NCI-H146 (cell line): ENCODE measurements at places on chromosomes 5 and 9.

DNA sequence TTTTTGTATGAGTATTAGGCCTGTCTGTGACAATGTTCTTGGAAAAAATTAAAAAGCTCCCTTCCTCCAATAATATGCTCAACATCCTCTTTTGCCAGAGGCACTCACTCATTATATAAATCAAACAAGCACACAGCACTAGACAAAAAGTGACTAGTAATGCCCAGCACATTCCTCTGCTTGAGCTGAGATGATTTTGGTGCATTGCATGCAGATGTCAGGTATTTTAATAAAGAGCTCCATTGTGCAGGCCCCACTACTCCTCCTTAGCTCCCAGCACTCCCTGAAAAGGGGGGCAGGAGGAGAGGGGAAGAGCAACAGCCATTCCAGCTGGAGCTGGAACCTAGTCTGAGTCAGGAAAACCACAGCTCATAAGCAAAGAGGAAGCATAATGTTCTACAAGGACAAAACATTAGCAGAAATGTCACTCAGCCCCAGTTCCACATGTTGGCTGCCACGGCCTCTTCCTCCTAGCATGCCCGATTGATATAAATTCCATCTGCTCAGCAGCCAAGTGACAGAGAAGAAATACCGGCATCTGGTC, 348.5 kb downstream of the BNC2 start:
- no peak for DNase-seq

GRCh38 chr5:107337281-107337680, 333.5 kb downstream of the EFNA5 start:
- DNase-seq = no peak

DNA sequence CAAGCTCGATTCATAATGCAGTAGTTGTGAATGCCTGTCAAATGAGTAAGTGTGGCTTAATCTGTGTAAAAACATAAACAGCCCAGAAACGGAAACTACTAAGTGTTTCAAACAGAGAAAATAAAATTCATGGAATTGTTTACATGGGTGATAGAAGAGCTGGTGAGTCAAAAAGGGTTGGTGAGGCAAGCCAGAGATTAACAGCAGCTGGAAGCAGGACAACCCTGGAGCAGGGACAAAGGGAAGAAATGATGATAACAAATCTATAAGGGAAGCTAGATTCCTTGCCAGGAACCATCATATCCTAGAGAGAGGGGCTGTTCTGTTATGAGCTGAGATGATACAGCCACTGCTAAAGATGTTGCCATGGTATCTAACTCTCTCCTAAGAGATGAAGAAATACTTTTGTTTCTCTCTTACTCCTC, 18.0 kb upstream of the PRR16 start:
- no peak for DNase-seq

DNA sequence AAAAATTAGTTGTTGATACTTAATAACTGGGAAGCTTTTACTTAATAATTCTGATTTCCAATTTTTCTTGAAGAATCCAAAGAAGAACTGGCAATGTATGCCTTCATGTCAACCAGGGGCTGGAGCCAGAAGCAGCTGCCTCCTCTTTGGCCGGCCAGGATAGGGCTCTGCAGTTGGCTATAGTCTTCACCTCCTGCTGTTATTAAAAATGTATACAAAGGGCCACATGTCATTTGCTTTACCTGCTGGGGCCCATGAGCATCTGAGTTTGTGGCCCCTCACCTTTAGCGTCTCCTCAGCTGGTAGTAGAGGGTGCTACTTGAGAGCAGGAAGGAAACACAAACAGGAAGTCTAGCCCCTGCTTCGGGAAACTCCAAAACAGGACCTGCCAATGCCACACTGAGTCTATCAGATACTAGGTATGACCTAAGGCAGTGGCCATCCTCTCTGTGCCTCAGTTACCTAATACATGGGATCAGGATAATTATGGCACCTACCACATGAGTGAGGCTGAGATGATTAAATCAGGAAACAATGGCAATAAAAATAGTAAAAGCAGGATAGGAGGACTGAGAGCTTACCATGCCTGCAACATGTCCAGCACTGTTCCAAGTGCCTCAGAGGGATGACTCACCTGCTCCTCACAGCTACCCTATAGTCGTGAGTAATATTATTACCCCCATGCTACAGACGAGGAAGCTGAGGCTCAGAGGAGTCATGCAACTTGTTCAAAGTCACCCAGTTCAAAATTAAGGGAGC, 21.3 kb downstream of the CCDC69 start:
- no peak for DNase-seq

DNA sequence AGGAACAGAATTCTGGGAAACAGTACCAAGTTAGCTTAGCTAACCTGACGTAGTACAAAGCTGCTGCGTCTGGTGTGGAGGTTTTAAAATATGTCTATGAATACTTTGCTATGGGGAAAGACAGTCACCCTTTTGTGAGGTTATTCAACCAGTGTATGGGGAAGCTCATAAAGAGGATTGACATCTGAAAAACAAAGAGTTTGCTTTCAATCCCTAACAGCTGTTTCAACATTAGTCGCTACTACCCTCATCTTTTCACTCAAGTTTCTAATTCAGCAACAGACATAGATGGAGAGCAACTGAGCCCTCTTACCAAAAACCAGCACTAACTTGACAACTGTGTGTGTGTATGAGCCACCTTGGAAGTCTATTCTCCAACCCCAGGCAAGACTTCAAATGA, 7.8 kb upstream of the MSANTD3 start:
- peak; percentile 17 for DNase-seq

- DNase-seq = no peak
Observed at GRCh38 chr9:95280745-95281144, 36.8 kb downstream of the FANCC start.

- DNase-seq = no peak
Observed at GRCh38 chr5:29701600-29701999, 1491.9 kb upstream of the CDH6 start.

GRCh38 chr5:173997331-173997730, 8.4 kb downstream of the C5orf47 start:
- no peak for DNase-seq

GRCh38 chr9:1880038-1880565, 135.0 kb upstream of the SMARCA2 start:
- DNase-seq = no peak

GRCh38 chr5:131265311-131265803, 1.5 kb downstream of the CDC42SE2 start:
- no peak for DNase-seq

DNA sequence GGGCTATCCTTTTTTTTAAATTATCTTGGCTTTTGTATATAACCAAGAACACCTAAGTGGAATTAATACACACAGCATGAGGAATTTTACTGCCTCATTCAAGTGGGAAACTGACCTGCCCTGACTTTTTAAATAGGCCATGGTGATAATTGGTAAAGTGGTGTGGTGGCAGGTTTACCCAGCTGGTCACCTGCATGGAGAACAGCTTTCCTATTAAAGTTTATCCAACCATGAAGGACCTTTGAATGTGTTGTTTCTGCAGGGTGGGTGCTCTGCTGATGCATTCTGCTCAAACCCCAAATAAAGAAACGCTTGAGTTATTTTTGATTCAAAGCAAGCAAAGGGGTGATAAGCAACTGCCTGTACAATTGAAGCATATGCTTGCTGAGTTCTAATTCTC, 261.0 kb upstream of the GRIN3A start:
- DNase-seq = peak; percentile 94

- DNase-seq = peak; percentile 79
Observed at GRCh38 chr5:52878656-52879055, 90.9 kb downstream of the ITGA1 start.

GRCh38 chr5:54516051-54516655, 1.4 kb upstream of the SNX18 start:
- DNase-seq = peak; percentile 21

DNA sequence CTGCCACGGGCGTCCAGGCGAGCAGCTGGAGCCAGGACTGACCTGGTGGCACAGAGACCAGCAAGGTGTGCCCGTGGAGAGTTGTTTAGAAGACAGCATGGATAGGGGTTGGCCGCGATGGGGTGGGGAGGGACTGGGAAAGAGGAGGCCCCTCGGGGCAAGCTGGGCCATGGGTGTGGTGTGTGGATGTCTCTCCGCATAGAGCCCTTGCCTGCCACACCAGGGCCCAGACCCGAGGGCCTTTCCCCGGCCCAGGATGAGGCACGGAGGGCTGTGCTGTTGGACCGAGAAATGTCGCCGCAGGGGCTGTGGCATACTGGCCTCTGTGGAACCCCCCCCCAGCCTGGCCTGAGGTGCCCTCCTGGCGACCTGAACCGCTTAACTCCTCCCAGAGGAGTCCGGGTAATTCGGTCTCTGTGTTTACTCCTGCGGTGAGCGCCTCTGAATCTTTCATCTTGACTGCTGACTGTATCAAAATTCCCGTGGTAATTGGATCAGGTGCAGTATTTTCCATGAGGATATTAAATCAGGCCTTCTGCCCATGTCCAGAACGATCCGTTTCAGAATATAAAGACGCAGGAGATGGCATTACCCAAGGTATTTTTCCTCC, 22.5 kb upstream of the LAMC3 start:
- peak; percentile 9 for DNase-seq

DNA sequence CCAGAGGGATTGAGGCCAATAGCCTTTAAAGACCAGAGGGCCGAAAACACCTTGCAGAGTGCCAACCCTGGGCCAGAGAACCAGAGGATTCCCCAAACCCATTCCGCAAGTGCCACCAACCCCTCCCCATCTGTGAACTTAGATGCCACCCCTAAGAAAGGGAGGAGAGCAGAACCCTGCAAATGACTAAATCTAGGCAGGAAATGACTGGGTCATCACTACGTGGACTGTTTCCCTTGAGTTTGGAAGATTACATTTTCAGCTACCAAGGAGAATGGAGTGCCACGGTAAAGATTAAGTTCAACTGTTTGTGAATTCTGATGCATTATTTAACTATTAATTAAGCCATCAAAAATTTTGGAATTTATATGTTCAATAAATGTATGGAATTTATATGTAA, 142.8 kb downstream of the ENC1 start:
- no peak for DNase-seq

- no peak for DNase-seq
Observed at GRCh38 chr9:134683714-134684374, 42.2 kb downstream of the COL5A1 start.

DNA sequence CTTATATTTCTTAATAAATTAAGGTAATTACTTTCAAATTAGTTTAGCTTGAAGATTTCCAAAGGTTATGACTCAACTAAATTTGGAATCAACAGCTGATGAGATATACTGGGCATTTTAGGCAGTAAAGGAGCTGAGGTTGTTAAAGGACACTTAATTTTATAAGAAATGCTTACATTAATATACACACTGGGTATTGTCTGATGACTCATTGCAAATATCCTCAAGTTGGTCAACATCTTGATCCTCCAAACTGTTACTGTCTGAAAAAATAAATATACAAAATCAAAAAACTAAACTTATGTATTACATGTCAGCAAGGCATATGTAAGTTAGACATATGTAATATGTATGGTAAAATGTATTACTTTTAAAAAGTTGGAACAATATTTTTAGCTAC, 3.4 kb downstream of the GFM2 start:
- no peak for DNase-seq

DNA sequence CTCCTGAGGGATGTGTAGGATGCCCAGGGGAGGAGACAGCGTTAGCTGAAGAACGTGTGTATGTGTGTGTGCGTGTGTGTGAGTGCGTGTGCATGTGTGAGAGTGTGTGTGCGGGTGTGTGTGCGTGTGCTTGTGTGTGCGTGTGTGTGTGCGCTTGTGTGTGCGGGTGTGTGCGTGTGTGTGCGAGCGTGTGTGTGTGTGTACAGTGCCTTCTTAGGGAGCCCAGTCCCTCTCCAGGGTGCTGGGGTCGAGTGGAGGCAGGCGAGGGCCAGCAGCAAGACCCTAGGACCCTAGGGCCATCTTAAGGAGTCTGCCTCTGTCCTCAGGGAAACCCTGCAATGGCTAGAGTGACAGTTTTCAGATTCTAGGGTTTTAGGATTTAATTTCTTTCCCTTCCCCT, 26.0 kb upstream of the STXBP1 start:
- no peak for DNase-seq

- DNase-seq = peak; percentile 21
Observed at GRCh38 chr9:93576258-93577077, at the start of gene PHF2. TSS of gene PHF2 (plus strand) at chr9:93576584. CDS start at chr9:93576774, 190 bp downstream.

DNA sequence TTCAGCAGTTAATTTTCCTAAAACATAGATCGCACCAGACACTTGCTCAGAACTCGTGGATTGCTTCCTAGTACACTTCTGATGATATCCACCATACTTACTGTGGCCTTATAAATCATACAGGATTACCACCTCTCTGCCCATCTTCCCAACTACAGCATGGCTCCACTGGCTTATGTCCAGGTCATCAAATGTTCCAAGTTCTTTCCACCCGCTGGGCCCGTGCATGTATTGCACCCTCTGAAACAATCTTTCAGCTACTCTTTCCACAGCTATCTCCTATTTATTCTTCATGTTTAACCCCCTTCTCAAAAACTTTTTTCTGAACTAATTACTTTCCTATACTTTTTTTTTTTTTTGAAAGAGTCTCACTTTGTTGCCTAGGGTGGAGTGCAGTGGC, 18.5 kb downstream of the FBXW2 start:
- no peak for DNase-seq

GRCh38 chr9:13823026-13823425, 490.9 kb downstream of the NFIB start:
- no peak for DNase-seq

DNA sequence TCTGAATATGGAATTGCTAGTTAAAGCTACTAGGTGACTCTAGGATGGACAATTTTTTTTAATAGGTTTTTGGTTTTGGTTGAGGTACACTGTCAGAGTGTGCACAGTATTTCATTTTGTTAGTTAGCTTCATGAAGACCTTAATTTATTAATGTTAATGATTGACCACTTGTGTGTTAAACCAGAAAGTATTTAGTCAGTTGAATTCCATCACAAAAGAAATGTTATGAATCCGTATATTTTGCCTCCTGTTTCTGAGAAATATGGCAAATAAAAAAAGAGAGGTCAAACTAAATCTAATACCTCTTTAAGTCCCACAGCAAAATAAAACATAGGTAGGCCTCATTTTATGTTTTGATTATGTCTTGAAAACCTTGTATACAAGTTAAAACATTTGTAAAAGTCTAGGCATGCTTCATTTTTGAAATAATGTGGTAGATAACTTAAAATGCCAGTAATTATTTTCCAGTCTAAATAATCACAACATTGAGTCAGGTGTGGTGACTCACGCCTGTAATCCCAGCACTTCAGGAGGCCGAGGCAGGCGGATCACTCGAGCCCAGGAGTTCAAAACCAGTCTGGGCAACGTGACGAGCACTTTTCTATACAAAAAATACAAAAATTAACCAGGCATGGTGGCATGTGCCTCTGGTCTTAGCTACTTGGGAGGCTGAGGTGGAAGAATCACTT, 50.8 kb downstream of the ITGA1 start:
- DNase-seq = no peak
